ENCODE measurements at places on chromosomes 5 and 9.

DNA sequence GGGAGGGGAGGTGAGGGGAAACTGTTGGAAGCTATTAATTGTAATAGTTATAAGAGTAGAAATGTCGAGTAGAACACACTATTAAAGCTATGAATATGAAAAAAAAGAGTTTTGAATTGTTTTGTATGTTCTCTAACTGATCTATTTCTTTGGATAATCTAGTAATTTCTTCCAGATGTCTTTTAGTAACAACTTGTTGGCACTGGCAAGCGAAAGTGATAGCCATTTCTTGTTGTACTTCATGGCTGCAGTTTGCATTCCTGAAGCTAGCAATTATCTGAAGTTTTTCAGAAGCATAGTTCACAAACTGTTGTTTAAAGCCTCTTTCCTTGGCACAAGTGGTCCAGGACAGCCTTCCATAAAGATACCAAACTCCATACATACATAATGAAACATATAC lies 49.4 kb upstream of the SPATA31C2 start:
- no peak for DNase-seq

- DNase-seq: no peak
Observed at GRCh38 chr9:77128125-77128789, 49.1 kb upstream of the VPS13A start.

DNA sequence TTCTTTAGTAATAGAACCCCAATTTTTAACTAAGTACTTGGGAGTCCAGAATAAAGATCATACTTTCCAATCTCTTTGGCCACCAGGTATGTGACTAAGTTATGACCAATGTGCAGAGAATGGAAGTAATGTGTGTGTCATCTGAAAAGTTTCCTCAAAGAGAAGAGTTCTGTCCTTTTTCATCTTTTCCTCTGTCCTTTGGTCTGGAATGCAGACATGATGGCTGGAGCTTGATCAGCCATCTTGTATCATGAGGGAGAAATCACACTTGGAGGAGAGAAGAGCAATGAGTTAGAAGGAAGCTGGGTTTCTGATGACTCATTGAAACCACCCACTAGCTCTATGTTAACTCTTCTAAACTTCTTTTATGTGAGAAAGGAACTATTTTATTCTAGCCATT lies 5.5 kb upstream of the CPEB4 start:
- DNase-seq: no peak

DNA sequence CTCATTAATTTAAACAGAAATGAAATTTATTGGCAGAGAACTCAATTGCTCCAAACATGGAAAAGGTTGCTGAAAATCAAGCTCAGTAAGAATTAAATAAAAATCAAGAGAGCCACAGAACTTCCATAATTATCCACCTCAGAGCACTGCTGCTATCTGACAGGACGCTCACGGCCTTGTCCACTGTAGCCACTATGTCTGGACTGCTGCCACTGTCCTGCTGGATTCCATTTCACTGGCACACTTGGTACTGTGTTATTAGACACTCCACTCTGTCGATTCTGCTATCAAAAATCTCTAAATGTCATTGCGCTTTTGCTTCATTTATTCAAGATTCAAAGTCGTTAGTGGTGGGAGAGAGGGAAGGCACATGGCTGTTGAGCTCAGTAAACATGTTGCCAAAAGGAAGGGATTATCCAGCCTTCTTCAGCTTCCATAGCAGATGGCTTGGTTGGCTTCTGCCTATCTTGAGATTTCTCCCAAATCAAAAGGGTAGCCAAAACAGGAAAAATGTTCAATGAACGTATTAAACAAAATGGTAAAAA lies 815.0 kb downstream of the CDH18 start:
- no peak for DNase-seq

GRCh38 chr9:98323051-98323830 lies 67.8 kb upstream of the TBC1D2 start:
- DNase-seq: no peak

GRCh38 chr9:97075289-97075985 lies 36.5 kb upstream of the CTSV start:
- DNase-seq: no peak

DNA sequence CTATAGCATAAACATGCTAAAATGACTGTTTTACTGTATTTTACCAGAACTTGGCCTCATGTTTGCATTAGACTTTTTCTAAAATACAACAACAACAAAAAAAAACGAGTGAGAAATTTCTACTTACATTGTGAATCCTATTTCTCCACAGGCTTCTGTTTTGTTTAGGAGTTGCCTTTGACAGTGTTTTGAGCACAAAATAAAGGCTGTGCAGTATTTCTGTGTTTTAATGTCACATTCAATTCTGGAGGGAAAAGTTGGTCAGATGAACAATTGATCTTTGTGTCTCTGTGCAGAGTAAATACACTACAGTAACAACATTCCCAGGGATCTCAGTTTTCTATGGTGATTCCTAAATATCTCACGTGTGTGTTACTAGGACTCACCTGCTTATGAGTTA lies 131.1 kb downstream of the GPBP1 start:
- no peak for DNase-seq

DNA sequence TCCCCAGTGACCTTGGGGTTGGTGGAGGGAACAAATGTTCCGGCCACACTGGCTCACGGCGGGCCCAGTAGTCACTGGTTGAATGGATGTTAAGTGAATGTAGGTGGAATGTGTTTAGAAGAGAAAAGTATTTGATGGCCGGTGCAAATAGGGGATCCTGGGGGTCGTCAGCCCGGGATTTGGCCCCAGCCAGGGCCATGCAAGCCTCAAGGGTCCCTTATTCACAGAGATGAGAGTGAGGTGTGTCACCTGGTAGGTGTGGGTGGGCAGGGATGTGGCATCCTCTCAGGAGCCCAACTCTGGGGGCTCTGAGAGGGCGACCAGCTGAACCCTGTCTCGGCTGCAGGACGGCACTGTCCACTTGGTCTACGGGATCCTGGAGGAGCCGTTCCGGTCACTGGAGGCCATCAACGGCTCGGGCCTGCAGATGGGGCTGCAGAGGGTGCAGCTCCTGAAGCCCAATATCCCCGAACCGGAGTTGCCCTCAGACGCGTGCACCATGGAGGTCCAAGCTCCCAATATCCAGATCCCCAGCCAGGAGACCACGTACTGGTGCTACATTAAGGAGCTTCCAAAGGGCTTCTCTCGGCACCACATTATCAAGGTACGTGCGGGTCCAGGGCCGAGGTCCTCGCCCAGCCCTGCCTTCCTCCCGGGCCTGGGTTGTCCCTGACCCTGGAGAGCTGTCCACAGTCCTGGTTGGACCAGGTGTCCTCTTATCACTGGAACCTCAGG lies 5.9 kb downstream of the DBH start:
- DNase-seq: no peak

DNA sequence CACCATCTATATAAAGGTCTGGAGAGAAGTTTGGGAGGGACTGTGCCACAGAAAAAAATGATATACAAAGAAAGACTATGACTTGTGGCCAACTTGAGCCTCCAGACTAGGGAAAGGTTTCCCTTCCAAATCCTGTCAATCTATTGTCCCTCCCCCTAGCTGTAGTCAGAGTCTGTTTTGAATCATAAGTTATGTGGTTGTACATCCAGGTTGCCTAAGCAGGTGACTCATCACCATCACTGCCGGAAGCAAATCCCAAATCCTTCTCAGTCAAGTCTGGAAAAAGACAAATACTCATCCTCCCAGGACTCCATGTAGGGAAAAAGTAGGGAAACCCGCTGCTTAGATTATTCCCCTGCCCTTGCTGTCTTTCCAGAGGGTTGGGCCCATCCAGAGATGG lies 235.7 kb downstream of the CDK5RAP2 start:
- DNase-seq: no peak

DNA sequence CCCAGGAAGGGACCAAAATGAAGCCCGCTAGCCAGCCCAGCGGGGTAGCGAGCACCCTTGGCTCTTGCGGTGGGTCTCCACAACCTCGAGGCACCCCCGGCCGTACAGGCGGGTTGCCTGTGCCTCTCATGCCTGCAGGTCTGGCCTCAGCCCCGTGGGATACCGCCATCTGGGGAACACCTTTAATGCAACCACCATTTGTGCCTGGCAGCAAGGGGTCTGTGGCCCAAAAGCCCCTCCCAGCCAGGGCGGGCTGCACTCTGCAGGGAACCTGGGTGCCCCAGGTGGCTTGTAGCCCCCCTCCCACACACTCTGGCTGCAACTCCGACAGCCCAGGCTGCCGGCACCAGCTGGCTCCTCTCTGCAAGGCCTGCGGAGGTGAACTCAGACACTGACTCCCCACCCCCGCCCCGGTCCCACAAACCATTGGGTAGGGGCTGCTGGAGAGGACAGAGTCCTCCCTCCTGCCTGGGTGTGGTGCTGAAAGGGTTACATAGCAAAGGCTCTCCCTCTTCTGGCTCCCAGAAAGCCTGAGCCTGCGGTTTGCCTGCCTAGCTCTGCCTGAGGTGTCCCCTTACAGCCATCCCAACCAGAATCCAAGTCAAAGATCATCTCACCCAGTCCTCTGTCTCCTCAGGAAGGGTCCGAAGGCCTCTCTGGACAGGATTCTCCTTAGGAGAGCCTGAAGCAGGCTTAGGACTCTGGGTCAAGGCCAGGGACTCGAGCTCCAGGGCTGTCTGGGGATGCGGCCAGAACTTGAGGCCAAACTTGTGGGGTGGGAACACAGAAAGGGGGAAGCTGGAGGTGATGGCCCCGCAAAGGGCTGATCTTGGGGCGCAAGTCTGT lies 109.4 kb downstream of the PSD2 start:
- DNase-seq: no peak

DNA sequence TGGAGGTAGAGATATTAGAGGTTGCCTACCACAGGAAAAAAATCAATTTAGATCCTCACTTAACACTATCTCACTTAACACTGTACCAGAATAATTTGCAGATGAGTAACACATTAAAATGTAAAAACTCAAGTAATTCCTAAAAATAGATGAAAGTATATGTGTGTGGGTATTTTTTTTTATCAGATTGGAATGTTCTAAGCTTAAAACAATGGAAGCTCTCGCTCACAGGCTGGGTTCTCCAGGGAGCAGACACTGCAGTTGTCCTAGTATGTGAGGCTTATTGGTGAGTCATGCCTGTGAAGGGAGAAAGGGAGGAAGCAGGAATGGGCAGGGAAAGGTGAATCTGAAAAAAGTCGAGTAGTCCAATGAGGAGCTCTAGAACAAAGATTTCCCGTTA lies 181.3 kb upstream of the ZNF608 start:
- no peak for DNase-seq

DNA sequence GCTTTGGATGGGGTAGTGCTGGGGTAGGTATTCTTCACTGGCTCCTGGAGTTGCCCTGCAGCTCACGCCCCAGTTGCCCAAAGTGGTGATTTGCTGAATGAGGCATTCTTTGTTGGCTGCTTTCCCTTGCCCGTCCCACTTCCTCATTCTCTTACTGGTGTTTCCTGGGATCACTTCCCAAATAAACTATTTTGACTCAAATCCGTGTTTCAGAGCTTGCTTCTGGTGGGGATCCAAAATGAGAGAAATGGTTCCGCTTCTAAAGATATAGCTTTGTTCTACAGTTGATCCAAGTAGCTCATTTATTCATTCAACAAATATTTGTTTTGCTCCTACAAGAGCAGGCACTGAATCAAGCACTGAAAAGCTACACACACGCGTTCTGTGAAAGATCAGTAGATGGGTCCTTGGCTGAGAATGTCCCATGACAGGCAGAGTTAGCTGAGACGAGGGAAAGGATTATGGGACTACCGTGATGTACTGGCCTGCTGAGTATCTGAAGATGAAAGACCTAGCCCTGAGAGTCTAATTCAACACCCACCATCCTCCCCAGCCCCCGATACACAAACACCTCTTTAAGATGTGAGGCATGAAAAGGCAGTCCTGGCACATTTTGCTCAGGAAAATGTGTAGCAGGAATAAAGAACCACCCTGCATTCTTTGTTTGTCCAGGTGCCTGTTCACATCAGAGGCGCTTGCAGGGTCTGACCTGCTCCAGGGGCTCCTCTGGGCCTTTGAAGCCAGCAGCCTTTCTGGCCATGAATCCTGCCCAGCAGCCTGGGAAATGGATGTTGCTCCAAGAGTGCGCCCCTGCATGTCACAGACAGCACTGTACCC lies 143.1 kb upstream of the RANBP3L start:
- DNase-seq: no peak

- peak; percentile 1 for DNase-seq
Observed at GRCh38 chr9:69671879-69672595, at the start of gene APBA1. TSS of gene APBA1 (minus strand) at chr9:69672371.

- no peak for DNase-seq
Observed at GRCh38 chr9:18601956-18602355, 128.0 kb downstream of the ADAMTSL1 start.

- DNase-seq: no peak
Observed at GRCh38 chr9:25261445-25261844, 416.8 kb downstream of the TUSC1 start.

DNA sequence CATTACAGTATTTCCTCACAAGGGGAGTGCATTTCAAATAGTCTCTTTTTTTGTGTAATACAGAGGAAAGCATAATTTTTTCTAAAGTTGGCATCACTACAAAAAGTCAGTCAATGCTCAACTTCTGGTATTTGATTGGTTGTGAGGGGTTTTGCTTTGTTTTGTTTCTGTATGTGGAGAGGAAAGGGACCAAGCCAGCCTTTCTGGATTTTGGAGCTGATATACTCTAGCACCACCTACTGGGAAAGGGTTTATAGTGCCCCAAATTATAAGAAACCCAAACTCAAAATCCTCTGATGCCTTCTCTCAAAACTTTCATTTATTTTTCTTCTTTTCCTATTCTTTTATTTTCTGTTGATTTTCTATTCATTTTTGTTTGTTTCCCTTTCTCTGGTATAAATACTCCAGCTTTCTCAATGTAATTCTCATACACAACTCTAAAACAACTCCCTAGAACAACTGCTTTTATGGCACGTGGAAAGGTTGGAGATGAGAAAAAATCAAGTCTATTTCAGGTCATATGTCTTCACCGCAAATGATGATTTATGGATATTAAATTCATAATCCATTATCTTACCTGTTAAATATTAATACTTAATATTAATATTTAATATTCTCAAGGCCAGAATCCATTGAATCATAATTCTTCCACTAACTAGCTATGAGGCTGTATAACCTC lies 69.5 kb upstream of the ANXA1 start:
- DNase-seq: no peak

- no peak for DNase-seq
Observed at GRCh38 chr5:158531860-158532259, 567.9 kb downstream of the EBF1 start.

DNA sequence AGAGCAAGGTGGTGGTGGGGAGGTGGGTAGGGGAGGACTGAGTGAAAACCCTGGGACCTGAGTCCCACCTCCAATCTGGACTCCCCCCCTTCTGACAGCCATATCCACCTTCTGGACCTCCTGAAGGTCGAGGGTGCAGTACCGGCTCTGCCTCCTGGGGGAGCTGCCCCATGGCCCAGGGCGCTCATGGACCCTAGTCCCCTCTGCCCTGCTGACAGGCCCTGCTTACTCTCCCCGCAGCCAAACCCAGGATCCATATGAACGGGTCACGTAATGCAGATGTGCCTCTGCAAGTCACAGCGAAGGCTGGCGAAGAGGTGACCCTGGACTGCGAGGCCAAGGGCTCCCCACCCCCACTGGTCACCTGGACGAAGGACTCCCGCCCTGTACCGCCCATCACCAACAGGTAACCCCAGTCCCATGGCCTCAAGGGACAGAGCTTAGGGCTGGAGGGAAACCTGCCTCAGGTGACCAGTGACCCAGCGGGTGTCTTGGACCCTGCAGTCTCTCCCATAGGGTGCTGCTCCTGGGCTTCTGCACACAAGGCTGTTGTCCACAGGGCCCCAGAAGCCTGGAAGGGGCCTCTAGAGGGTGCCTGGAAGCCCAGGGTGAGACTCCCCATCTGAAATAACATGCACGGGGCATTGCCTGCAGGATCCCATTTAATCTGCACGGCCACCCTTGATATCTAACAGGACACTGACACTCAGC lies 61.7 kb downstream of the HMCN2 start:
- DNase-seq: no peak

- no peak for DNase-seq
Observed at GRCh38 chr5:171188016-171188415, 121.0 kb upstream of the TLX3 start.

Data from stimulated activated CD8-positive, alpha-beta memory T cell treated with anti-CD3 and anti-CD28 coated beads, Interleukin-2, amount 100 ng/mL, for 1 hour (primary cell).